Pancreas (tissue), 10 donors: ENCODE measurements at places on chromosomes 7 and 10. TPM values are rescaled to one million over a fixed set of nuclear protein-coding genes. Genes with fewer than 3 reads are reported as not detected.

GRCh38 chr7:156948361-156948760 lies 1.2 kb upstream of the NOM1 start:
- DNase-seq = no peak

SSC4D gene
- total RNA-seq = 2.1 TPM

GRCh38 chr10:23375366-23375765 lies 30.8 kb upstream of the C10orf67 start:
- no peak for DNase-seq

DNA sequence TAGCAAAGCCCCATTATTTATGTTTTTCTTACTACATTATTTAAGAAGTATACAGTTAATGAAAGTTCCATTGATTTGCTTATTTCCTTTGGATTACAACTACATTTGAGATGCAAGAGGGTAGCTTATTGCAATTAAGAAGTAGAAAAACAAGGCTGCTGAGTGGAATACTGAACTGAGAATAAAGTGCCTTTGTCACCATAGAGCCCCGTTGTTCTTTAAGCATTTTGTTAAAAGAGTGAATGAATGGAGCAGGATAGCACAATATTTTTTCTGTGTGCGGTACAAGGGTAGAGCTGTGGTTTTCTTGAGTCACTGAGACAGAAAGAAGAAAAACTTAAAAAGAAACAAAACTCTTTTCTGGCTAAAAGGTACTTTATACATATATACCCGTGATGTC lies 45.6 kb downstream of the ZNF277 start:
- DNase-seq = no peak

DNA sequence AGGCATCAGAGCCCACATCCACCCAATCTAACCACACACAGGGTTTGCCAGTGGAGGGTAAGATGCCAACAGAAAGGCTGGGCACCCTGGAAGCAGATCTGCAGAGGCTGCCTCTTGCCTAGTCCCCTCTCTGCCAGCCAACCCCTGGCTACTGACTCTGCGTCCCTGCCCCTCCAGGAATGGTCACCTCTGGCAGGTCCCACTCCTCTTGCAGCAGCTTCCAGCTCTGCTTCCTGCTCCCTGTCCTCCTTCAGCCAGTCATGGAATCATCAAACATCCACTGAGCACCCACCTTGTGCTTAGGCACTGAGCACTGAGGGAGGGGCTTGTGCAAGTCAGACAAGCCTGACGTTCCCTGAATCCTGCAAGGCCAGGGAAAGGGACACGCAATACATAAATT lies 20.1 kb upstream of the HABP2 start:
- DNase-seq = no peak

- no peak for DNase-seq
Measured at GRCh38 chr7:24720283-24720682, 37.0 kb downstream of the GSDME start.

- DNase-seq = no peak
Measured at GRCh38 chr10:50846753-50847152, 38.7 kb downstream of the A1CF start.

ZNF425 gene
- 0.88 TPM for total RNA-seq

DNA sequence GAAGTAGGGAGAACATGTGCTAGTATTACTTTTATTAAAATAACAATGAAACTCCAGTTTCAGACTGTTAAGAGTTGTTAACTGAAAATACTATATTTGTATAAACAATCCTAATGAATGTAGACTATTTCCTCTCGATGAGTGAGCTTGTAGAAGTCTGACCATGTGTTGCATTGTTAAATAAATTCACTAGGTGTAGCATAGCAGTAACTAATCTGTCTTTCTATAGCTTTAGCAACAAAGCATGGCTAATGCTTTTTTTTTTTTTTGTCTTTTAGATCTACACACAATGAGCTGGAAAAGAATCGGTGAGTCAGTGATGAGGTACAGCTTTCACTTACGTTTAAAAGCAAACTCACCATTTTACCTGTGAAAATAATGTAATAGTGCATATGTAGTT lies 37.1 kb downstream of the MXI1 start:
- no peak for DNase-seq

PKD1L1 gene
- 0.14 TPM for total RNA-seq

SFMBT2 gene
- total RNA-seq = 0.79 TPM

DNA sequence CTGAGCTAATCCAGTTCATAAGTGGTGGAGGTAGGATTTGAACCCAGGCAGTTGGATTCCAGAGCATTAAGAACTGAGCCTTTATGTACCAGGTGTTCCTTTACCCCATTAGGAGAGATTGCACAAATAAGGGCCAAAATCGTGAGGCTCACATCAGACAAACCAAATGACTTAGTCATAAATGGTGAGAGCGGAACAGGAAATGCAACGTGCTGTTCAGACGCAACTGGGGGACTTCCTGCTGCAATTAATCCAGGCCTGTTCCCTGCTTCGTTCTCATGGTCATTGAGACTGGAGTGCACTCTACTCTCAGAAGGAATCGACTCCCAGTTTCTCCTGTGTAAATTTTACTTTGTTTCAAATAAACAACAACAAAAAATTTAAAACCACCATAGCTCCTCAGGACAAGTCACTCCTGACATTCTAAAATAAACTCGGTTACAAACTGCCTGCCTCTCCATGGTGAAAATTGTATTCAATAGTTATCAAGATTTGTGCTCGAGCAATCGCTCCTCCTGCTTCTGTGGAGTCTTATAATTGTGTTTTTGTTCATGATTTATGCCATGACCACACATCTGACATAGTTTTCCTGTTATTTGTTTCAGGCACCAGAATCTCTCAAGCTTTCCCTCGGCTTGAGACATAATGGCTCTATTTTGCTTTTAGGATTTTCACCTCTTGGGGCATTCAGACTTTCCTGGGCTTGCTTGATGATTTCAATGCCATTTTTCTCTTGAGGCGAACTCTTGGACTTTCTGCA lies 115.3 kb upstream of the BMPER start:
- no peak for DNase-seq

- DNase-seq = no peak
Measured at GRCh38 chr10:101993221-101993620, 62.8 kb downstream of the ARMH3 start.

GRCh38 chr7:74658178-74659004 lies 873 bp downstream of the GTF2I start:
- DNase-seq = peak; percentile 90

DNA sequence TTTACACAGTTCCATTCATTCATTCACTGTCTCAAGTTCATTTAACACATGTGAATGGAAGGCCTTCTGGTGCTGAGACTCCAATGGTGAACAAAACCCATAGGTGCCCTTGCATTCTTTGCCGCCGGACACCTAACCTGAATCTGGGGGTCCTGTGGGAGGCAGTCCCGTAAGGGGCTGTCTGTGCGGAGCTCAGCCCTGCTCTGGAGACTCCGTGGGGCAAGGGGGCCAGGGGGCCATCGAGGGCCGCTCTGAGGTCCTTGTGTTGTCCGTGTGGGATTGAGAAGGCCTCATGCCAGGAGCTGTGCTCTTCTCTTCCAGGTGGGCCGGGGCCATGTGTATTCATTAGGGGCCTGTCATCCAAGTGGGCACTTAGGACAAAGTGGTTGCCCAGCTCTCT lies 15.3 kb downstream of the PTPRE start:
- DNase-seq = no peak

GRCh38 chr10:79234391-79235315 lies 112.6 kb upstream of the PPIF start:
- DNase-seq = no peak

DNA sequence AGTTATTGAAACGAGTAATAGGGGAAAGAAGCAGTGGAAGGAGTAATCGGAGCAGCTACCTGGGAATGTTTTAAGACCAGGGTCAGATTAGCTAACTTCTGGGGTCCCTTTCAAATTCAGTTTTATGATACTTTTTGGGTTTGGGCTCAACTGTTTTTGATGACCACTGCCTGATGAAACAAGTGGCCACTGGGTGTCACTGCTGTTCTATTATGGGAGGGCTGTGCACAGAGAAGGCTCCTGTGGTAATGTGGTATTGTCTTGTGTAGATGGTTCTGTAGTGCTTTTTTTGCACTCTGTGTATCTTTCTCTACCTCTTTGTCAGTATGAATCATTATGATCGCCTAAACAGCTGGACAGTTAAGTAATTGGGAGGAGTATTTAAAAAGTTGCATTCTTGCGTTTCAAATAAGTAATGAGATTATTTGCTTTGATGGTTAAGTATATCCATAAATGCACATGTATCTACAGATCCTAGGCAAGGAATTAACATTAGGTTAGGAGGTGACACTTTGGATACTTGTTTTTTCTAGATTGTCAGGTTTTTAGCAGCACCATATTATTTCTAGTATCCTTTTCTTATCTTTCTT lies 128.4 kb downstream of the ABCA13 start:
- peak; percentile 42 for DNase-seq

DNA sequence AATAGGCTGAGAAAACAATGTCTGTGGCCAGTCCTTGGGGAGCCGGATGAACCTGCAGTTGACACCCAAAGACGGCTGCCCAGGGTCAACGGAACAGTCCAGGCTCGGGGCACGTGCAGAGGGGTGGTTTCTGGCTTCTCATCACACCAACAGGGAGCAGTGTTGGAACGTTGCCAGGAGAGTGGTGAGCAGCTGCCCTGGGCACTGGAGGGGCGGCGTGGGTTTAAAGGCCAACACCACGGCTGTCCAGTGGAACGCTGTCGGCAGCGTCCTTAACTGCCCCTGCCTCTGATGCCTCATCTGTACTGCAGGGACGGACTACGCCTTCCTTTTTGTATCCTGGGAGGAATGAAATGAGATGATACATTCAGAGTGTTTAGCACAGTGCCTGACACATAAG lies 19.8 kb downstream of the JCAD start:
- no peak for DNase-seq

DNA sequence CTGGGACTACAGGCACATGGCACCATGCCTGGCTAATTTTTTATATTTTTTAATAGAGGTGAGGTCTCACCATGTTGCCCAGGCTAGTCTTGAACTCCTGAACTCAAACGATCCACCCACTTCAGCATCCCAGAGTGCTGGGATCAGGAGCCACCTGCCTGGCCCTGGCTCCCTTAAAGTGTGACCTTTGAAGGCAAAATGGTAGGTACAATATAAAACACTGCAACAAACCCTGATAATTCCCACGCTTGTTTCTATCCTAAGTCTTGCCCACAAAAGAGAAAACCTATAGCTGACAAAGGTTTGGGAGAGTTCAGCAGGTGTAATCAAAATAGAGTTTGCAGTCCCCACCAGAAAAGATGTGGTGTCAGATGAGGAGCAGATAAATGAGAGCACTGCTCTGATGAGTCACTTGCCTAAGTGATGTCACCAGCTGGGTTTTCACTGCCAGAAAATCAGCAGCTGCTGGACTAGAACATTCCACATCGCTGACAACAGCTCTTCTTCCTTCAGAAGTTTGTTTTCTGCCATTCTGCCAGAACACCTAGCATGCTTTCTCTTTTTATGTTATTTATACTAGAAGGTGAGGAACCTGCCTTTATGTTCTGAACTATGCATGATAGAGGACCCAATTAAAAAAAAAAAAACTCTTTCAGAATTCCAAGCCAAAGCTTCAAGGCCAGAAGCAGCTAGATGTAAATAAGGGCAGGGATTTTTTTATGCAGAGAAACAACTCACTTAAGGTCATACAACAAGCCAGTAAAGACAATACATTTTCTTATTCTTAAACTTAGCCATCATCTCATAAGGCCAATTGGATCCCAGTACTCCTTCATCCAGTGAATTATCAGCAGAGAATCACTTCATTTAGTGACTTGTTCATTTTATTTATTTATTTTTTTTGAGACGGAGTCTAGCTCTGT lies 18.0 kb downstream of the PURB start:
- DNase-seq = no peak

DNA sequence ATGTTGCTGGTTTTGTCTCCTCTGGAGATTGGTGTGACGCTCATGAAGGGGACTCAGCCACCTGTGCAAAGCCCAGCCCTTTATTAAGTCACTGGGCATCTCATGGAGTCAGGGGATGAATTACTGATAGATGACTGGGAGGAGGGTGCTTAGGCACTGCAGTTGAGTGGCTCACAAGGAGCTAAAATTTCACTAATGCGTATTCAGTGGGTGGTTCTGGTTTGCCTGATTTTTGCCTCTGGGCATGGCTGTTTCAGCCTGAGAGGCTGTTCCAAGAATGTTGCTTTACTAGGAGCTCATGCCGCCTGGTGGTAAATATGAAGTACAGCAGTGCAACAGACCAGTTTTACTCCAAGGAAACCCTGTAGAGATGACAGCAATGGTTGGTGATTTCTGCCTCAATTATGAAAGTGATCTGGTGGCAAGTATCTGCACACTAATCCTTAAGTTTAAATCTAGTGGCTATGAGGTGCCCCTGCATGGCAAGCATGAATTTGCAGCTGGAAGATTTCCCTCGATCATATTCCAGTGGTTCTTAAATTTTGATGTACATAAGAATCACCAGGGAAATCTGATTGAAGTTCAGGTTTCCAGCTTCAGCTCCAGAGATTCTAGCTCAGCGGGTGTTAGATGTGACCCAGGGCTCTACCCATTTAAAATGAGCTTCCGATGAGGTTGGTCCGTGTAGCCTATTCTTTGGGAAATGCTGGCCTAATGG lies 19.9 kb downstream of the ACTA2 start:
- DNase-seq = no peak

- no peak for DNase-seq
Measured at GRCh38 chr10:92062273-92062672, 138.7 kb downstream of the BTAF1 start.

DNA sequence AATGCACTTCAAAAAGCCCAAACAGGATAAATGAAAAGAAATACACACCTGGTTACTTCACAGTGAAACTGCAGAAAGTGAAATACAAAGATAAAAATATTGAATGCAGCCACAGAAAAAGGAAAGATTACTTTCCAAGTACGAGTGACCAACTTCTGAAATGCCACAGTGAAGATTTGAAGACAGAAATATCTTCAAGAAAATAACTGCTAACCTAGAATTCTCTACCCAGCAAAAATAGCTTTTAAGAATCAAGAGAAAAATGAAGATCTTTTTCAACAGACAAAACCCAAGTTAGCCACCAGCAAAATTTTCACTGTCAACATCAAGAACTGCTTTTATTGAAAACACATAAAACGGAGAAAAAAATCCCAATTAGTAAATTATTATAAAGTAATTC lies 46.2 kb downstream of the SMURF1 start:
- DNase-seq = no peak

DMTF1 gene
- total RNA-seq = 25.8 TPM

- no peak for DNase-seq
Measured at GRCh38 chr10:59888781-59889435, 17.4 kb downstream of the CCDC6 start.

- DNase-seq = no peak
Measured at GRCh38 chr10:98270786-98271185, 2.8 kb upstream of the LOXL4 start.

TMEM176B gene
- 41.2 TPM for total RNA-seq

DNA sequence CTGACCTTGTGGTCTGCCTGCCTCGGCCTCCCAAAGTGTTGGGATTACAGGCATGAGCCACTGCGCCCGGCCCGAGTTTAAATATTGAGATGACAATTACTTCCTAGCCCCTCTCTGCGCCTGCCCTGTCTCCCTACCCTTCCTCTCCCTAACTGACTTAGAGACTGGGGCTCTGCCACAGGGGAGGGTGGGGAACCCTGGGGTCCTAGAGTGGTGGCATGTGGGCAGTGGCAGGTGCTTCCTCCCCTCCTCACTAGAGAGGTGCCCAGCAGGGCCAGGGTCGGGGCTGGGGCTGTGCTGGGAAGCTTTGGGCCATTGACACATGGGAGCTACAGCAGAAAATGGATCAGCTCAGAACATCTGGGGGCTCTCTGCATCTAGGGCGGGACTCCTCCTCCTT lies 7.0 kb upstream of the ACHE start:
- DNase-seq = no peak

- no peak for DNase-seq
Measured at GRCh38 chr7:105209870-105210269, 178.9 kb downstream of the SRPK2 start.
